GM18507 (cell line): ENCODE measurements at places on chromosomes 3 and 15.

GRCh38 chr15:90851114-90851513 is 17.3 kb upstream of the FURIN start:
- DNase-seq, result no peak

GRCh38 chr15:74692327-74692726 is 3.5 kb downstream of the EDC3 start:
- DNase-seq, result no peak

GRCh38 chr3:15055019-15055557 is 10.0 kb downstream of the MRPS25 start:
- DNase-seq, result no peak

DNA sequence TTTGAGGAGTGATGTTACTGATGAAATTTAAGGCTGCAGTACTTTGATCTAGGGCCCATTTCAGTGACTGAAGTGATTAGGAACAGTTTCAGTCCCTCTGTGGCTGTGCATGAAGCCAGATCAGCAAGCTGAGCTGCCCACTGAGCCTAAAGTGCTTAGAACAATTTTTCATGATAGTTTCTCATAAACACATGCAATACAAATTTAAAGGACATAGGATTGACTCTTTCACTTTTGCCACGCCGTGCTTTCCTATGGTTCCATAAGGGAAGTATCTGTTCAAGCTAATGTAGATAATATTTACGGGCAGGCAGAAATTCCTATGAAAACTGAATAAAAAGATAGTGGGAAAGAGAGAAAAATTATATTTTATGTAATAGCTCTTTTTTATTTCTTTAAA is 10.6 kb downstream of the ANKUB1 start:
- no peak for DNase-seq

DNA sequence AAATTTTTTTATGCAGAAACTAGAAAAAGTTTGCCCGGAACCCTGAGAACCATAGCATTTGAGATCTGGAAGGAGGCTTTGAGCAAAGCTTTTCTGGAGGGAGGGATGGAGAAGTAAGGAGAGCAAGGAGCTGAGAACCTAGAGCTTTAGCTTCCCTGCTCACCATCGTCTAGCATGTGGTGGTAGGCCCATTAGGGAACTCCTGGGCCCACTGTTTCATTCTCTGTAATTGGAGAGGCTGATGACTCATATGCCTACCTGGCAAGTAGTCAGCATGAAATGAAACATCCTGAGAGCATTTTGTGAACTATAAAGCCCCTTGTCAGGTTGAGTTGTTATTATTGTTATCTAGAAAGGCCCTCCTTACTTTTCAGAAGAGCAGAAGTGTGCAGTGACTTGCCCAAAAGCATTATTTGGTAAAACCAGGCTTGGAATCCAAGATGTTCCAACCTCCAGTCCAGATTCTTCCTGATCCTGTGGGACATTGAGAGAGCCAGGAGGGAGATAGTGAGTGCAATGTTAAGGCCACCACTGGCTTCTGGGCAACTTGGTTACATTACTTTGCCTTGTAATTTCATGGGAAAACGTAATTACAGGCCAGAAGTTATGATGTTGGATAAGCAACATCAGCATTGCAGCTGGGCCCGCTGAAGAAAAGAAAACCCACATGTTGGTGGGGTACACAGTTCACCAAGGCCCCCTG is 104.5 kb upstream of the BFSP2 start:
- DNase-seq, result peak; percentile 4

GRCh38 chr3:143763564-143764162 is 84.6 kb downstream of the SLC9A9 start:
- no peak for DNase-seq

DNA sequence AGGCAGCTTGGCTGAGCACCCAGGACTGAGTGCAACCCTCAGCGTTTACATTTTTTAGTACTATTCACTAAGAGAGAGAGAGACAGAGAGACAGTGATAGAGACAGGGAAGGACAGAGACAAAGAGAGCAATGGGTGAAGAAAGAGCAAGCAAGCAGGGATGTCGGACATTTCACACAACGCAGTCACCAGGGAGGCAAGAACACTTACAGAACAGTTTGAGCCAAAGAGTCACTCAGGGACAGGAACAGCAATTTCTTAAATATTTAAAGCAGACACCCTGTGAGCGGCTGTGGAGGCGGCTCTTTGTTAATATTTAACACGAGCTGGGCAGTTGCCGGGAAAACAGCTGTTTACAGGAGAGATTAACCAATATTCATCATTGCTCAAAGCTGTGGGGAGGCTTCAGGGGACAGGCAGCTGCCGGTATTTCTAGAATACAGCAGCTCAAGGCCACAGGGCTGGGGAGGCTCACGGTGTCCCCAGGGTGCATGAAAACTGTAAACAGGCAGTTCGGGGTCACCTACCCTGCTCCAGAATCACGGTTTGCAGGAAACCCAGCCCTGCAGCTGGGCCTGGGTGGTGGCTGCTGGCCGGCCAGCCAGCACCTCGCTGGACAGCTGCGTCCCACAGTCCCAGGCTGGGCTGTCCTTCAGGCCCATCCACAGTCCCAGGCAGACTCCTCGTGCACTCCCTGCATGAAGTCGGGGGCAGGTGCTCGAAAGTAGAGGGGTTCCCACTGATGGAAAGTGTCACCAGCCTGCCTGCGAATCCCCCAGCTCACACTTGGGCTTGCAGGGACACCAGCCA is 38.8 kb upstream of the PCSK6 start:
- no peak for DNase-seq

- DNase-seq, result no peak
Measured at GRCh38 chr3:150063237-150063636, 92.5 kb upstream of the PFN2 start.

DNA sequence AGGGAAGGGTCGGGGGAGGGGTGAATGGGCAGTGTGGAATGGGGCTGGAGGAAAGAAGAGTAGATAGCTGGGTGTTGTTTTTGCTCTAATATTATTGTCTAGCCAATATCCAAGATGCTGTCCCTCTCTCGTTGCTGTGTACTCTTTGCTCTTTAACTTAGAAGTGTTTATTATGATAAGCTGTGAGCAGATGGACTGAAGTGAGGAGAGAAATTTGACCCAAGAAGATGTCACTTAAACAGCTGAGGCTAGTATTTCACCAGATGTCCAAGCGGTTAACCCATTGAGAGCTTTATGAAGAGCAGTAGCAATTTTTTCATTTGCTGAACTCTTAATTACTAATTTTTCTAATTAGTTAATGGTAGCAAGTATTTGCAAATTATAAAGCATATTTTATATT is 212.2 kb upstream of the TP63 start:
- no peak for DNase-seq

DNA sequence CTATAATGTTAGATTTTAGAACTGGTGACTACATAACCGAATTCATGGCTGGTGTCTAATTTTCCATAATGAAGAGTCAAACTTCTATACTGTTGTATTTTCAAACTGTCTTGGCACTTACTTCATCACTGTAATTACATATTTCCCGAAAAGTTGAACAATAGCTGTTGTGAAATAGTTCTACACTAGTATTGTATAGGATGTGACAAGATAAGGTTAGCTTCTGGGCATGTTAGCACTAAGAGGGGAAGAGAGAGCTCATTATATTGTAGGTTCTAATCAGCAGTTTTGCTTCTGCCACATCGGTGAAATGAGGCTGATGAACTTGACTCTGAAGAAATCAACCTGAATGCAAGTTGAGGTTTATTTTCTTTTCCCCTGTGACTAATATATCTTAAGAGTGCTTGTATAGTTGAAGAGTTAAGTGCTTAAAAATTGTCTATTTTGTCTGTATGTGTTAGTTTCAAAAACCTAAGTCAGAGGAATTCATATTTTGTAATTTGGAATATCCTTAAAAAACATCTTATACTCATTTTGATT is 8.9 kb downstream of the GYG1 start:
- DNase-seq, result no peak

DNA sequence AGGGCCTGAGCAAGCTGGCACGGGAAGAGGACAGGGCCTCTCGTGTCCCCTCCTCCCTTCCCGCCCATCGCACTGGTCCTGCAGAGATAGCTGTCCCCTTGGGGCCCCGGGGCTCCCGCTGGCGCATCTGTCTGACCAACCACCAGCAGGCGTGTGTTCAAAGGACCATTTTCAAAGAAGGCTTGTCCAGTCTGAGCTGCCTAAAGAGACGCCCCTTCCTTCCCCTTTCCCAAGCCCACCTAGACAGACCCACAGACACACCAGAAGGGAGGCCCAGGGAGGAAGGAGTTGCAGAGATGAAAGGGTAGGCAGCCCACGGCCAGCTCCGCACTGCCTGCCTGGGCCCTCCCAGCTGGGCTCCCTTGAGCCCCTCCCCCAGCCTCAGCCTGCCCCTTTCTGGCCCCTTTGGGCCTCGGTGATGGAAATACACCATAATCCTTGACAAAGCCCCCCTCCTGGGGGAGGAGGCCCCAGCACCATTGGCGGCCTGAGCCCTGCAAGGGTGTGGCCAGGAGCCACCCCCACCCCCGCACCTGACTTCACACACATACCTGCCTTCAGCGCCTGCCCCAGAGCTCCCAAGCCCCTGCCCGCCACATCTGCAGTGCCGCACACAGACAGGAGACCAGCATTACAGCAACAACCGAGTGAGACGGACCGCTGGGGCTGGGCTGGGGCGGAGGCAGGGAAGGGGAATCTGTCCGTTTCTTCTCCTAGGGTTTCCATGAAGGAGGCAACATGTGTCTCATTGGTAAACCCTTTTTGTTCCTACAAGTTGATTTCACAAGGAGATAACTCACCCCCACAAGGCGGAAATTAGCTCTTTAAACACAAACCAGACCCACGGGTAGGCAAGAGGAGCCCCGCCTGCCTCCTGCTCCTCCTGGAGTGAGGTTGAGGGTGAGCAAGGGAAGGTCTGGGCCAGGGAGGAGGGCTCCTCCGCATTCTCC is at the start of gene STRA6:
STRA6 (minus strand) TSS at position 336 of the 950 bp plus-strand sequence. CDS start 520 bp downstream, outside the sequence.
- DNase-seq, result no peak

DNA sequence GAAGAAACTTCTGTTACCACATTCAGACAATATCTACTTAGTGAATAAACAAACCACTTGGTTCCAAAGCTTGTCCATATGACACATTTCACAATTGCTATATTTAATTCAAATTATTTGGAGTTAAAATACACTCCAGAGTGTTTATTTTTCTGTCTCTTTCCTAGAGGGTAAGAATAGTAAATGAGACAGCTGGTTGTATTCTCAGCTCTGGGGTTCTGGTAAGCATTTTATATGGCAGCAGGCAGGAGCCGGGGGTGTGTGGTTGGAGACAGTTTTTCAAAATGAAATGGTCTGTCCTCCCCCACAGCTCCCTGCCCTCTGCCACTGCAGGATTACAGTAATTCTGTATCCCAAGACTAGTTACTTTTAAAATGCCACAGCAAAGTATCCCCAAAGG is 10.9 kb upstream of the SEC61A1 start:
- DNase-seq, result no peak

DNA sequence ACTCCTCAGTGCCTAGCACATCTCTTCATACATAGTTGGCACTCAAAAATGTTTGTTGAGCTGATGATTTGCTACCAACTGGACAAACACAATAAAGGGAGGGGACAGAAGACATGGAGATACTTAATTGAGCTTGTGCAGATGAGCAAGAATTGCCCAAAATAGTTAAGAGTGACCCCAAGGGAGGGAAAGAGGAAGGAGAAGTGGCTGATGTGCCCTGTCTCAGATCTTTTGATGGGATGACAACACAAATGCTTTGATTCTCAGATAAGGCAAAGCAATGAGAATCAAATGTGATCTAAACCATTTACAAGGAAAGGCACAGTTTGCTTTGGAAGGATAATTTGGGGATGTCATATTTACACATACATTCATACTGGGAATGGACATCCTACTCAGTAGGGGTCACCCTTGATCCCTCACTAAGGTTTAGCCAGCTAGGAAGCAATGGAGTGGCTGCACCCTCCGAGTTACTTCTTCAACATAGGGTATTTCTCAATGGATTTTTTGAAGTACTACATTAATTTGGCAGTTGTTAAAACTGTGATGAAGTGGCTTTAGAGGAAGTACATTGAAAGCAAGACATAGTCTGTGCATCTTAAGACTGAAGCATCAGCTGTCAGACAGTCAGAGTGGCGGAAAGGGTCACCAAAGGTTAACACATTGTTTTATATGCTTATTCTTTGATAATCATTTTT is 21.9 kb upstream of the SSR3 start:
- no peak for DNase-seq

- DNase-seq, result no peak
Measured at GRCh38 chr3:115913069-115913686, 289.9 kb downstream of the GAP43 start.

DNA sequence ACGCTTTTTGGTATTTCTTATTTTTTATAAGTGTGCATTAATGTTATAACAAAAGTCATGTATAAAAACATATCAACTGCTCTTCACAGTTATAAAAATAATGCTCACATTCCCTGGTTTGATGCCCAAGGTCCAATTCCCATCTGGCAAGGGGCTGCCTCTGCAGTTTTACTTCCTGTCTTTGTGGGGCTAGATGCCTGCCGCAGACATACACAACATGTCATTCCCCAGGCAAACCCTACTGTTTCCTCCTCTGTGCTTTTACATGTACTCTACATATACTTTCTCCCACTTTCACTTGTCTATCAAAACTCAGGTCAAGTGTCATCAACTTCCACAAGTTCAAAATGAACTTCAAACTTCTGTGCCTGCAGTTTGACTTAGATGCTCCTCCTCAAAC is 60.5 kb upstream of the ETV5 start:
- DNase-seq, result no peak

DNA sequence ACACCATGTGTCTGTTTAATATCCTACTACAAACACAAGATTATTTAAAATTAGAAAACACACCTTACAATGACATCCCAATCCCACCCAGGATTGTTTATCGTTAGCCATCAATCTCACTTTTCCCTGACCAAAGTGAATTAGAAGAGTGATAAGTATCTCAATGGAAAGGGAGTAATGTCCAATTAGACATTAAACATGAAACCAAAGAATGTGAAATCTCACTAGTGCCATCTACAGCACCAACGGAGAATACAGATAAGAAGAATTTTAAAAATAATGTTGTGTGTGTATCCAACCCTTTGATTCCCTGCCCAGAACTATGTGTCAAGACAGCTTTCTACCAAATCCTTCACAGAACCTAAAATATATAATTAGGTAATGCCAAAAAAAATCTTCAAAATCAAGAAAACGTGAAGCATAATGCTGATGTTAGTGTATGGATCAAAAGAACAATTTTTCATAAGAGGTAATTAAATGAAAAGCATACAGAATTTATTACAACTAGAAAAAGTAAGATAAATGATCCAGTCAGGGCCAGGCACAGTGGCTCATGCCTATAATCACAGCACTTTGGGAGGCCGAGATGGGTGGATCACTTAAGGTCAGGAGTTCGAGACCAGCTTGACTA is 64.2 kb downstream of the SCAPER start:
- DNase-seq, result no peak
